ENCODE measurements at places on chromosomes 12 and 14.

DNA sequence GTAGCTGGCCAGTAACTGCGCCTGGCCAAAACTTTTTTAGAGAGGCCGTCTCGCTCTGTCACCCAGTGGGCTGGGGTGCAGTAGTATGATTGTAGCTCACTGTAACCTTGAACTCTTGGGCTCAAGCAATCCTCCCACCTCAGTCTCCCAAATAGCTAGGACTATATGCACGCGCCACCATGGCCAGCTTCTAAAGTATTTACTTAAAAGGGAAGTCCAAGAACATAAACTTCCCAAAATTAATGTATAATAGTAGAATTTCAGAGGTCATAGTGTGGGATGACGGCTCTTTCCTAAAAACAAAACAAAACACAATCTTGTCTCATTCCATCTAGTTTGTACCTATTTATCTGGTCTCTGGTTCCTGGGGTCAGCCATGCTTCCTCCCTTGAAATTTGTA is 42.2 kb upstream of the FOS start:
- no peak for DNase-seq

DNA sequence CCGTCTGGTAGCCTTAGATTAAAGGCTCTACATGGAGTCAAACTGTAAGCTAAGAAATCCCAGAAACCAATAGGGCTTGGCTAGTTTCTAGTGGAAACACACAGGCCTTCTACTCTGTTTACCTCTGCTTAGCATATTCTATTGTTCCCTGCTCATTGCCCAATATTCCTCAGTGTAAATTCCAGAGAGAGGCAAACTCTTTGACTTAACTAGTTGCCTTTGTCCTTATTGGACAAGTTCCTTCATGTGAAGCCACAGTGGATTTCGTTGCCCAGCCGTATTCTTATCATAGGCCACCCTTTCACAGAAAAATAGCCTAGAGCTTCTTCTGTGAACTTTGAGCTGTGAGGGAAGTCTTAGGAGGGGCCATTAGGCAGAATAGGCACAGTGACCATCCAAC is 186.1 kb downstream of the PLCZ1 start:
- no peak for DNase-seq

DNA sequence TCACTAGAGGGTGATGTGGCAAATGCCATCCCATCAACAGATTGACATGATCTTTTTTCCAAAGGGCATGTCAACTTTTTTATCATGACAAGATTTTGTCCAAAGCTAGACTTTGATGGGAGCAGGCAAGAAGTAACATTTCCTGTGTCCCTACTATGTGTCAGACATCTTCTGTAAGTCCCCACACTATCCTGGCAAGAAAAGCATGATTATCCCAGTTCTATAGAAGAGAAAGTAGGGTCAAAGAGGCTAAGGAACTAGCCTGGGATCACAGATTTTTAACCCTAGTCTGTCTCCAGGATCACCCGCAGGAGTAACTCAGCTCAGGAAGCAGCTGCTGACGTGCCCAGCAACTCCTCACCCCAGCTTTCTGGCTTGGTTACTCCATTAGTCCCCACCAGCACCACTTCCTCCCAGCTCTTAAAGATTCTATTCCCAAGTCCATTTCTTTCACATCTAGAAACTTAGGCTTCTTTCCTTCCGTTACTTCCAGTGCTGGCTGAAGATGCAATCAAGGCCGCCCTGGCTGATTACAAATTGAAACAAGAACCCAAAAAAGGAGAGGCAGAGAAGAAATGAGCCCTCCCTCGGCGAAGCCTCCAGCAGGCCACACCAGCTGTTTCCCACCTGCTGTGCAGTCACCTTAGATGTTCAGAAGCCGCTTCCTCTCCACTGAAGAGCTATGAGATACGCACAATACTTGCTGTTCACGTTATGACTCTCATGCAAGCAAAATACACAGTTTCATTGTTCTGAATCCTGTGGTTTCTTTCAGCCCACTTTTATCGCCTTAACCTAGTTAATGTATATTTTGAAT is 6.2 kb downstream of the ISCU start:
- DNase-seq, result no peak

GRCh38 chr12:92080911-92081285 is 64.7 kb downstream of the BTG1 start:
- DNase-seq, result no peak

GRCh38 chr14:99064262-99064954 is 207.6 kb downstream of the BCL11B start:
- DNase-seq, result no peak

DNA sequence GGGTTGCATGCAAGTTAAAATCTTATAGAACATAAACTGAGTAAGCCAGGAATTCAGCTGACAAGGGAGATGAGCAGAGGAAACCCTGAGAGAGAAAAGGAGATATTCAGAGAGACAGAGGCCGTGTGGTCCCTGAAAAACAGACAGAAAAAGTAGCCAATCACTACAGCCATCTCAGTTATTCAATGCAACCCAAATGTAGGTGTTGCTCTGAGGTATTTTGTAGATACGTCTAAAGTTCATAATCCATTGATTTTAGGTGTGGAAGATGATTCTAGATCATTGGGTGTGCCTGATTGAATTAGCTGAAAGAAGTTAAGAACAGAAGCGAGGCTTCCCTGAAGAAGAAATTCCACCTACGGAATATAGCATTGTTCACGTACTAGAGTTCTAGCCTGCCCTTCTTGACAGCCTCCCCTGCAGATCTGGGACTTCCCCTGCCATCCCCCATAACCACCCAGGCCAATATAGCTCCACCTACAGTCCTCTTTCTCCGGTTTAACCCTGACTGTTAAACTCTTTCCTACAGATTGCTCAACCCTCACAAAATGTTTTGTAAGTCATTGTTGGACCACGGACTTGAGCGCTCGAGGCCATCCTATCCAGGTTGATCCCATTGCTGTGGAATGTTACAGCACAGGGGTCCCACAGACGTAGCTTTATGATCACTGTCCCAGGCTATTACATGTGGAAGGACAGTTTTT is 21.7 kb downstream of the AICDA start:
- DNase-seq, result no peak

DNA sequence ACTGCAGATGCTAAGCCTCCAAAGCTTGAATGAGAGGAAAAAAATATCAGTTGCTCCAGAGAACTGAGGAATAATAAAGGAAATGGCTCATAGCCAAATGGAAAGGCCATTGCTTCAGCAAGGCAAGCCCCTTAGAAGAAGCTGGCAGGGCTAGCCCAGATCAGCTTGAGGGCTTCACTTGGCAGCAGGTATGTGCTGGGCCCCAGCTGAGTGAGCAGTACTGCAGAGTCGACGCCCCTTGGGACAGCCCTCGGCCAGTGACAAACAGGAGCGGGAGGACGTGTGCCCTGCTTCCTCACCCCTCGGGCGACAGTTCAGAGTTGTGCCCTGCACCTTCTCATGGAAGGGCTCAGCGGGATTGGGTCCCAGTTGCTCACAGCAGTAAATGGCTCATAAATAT is 1031.2 kb upstream of the TMEM132C start:
- no peak for DNase-seq

- DNase-seq, result no peak
Measured at GRCh38 chr14:101489092-101489760, 72.1 kb upstream of the DIO3 start.

All from WERI-Rb-1 (cell line).